ENCODE measurements at places on chromosomes 13 and 19.

DNA sequence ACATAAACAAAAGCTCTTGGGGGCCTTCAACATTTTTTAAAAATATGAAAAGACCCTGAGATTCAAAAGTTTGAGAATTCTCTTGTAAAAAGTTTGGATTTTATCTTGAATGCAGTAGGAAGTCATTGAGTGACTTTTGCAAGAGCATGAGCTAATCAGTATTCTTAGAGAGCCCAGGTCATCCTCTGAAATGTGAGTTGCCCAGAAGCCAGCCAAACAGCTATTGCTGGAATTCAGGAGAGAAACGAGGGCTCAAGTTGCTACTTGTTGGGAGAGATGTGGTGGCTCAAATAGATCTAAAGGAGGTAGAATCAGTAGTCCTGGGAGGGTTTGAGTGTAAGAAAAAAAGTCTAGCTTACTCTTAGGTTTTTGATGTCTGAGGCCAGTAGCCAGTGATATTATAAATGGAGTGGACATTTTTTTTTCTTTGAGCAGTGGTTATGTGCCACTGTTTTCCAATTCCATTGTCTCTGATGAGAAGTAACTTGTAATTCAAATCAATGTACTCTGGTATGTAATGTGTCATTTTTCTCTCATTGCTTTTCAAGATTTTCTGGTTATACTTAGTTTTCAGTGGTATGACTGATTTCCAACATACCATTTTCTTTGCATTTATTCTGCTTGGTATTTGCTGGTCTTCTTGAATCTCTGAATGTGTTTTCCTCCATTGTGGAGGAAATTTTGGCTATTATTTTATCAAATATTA lies 30.7 kb downstream of the LMO7 start:
- no peak for DNase-seq

DNA sequence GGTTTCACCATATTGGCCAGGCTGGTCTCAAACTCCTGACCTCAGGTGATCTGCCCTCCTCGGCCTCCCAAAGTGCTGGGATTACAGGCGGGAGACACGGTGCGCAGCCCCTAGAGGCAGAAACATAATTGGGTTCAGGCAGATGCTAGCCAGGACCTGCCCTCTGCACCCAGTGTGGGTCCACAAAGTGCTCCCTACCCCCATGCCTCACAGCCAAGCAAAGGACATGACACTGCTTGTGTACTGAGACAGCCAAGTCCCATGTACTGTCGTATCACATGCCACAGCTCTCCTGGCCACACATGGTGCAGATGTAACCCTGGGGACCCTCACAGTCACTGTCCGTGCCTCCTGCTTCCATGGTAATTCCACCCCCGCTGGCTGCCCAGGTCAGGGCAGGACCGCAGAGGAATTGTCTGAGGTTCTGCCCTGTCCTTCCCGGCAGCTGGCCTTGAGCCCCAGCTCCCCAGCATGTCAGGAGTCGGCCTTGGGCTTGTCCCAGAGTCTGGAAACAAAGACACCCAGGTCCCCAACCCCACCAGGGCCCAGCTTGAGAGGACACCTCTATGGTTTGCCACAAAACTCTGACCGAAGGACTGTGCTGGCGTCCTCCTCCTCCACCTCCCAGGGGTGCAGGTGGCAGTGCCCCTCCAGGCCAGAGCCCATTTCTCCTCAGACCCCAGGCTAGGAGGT lies 7.6 kb downstream of the PRR36 start:
- DNase-seq, result no peak

DNA sequence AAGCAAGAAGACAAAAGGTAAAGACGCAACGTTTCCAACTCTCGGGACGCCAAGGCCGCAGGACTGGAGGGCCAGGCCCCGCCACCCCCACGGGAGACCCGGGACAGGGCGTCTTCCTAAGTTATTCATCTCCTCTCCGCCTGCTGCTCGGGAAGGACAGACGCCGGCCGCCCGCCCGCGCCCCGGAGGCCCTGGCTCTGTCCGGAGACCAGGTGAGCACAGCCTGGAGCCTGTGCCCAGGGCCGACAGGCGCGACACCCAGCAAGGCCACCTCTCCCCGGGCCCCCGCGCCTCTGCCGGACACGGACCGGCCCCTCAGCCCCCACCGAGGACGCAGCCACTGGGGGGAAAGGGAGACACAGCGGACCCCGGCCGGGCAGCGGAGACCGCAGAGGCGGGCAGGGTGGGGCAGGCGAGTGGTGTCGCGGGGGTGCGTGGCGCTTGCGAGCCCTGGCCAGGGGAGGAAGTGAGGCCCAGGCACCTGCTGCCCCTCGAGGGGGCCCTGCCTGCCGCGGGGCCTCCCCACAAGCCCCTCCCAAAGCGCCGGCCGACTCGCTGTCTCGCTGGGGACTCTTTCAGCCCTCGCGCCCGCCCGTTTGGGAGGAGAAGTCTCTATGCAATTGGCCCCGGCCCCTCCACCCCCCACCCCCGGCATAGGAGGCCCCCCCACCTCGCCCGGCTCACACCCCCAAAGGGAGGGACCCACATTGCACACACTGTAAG lies 17.2 kb downstream of the SMIM24 start:
- DNase-seq, result no peak

GRCh38 chr19:2997720-2998119 lies 20.4 kb downstream of the TLE6 start:
- no peak for DNase-seq

DNA sequence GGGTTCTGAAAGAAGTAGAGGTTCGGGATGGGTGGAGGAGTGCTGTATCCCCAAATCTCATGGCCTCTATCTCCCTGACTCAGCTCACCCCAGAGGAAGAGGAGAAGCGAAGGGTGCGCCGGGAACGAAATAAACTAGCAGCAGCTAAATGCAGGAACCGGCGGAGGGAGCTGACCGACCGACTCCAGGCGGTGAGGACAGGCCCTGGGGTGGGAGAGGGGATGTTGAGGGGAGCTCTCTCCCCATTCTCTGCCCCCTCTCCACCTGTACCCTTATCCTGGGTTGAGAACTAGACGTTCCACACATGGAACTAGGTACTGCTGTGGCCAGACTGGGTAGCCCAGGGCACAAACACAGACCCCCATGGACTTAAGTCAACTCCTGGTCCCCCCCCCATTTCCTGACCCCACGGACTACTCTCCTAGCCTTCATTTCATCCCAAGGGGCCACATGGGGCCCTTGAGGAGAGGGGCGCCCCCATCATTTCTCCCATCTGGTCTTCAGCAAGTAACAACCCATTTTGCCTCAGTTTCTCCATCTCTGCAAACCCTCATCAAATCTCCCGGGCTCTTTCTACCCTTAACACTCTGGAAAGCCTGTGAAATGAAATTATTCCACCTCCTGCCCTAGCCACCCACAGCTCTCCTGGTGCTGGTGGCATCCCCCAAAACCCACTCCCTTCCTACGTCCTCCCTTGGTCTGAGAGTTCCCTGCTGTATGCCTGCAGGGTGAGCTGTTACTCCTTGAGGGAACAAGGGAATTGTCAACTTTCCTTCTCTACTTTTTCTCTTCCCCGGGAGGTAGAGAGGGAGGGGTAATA lies 3.5 kb downstream of the FOSB start:
- DNase-seq, result no peak

- DNase-seq, result no peak
Observed at GRCh38 chr19:44984005-44984404, 17.3 kb upstream of the RELB start.

GRCh38 chr13:38686577-38687245 lies at the start of gene FREM2:
Gene FREM2, plus strand, starts transcription at chr13:38687077. Its CDS starts 268 bp downstream, at chr13:38687345.
- DNase-seq, result peak; percentile 76

GRCh38 chr13:109213714-109214113 lies 572.7 kb downstream of the IRS2 start:
- DNase-seq, result no peak

DNA sequence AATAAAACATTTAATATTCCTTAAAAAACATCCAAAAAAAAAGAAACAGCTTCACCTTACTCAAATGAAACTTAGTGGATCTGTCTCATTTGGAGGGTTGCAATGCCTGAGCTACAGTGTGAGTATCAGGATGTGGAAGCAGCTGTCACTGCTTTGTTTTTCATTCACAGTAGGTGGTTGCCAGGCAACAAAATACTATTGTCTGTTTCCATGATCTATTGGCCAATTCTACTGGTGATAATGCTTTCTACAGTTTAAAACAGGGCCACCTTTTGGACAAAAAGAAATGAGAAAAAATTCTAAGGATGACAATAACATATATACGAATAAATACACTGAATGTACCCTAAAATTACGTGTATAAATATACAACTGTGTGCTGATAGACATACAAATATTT lies 3.0 kb downstream of the ENOX1 start:
- peak; percentile 44 for DNase-seq

DNA sequence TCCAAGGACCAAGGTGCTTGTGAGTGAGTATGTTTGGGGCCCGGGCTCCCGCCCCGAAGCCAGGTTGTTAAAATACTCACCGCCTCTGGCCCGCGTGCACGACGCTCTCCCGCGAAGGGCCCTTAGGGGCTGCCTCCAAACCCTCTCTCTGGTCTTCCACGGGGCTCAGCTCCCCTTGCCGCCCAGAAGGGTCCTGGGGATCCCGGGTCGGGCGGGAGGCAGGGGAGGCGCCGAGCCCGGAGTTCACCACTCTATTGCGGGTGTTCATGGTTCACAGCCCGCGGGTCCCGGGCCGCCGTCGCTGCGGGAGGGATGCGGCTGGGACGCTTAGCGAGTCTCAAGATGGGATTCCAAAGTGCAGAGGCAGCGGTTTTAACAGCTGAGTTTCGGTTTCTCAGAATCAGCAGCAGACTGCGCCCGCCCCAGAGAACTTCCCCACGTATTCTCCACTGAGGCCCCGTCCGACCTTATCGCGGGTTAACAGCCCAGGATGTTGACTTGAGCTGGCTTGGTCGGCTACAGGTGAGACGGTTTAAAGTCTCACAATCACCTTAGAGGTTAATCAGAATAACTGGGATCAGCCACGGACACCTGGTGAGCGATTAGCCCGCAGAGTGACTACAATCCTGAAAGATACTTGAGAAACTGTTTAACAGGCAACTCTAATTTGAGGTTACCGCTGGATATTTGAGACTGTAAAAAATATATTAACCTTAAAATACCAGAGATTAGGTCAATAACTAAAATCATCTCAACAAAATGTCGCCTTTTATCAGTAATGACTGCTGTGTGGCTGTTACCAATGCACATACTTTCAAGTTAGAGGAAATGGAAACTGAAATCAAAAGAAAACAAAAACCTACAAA lies at the start of gene EPSTI1:
Gene EPSTI1, minus strand, starts transcription at position 344 of the 866 bp plus-strand sequence. Its CDS starts 76 bp downstream, at position 268.
- DNase-seq, result no peak

GRCh38 chr13:70415136-70415535 lies 306.9 kb upstream of the KLHL1 start:
- no peak for DNase-seq

GRCh38 chr19:5561559-5561958 lies 6.2 kb downstream of the TINCR start:
- DNase-seq, result no peak

DNA sequence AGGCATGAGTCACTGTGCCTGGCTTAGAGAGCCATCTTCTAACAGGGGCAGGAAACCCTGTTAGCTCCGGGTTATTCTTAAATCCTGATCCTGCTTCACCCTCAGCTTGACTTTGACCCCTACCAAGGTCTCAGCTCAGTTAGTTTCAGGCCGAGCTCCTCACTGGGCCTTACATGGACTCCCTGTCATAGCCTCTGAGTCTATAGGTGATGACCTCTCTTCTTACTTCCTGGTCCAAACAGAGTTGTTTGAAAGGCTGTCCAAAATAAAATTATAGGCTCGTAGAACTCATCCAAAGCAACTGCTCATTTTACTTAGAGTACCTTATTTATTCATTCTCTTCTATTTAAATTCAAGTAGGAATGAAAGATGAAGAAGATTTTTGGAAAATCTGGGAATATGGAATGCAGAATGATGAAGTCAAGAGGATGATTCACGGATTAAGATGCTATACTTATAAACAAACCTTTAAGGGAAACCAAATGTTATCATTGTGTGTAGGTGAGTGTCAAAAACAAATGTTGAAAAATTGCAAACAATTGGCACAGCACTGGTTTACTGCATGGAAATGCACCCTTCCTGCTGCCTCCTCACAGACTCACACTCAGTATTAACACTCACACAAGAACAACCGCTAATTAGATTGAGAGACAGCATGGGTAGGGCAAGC lies 174.1 kb downstream of the RGCC start:
- DNase-seq, result no peak

GRCh38 chr13:28976636-28977035 lies 156.5 kb downstream of the MTUS2 start:
- no peak for DNase-seq

GRCh38 chr19:8192221-8192820 lies 16.8 kb upstream of the CERS4 start:
- DNase-seq, result no peak

DNA sequence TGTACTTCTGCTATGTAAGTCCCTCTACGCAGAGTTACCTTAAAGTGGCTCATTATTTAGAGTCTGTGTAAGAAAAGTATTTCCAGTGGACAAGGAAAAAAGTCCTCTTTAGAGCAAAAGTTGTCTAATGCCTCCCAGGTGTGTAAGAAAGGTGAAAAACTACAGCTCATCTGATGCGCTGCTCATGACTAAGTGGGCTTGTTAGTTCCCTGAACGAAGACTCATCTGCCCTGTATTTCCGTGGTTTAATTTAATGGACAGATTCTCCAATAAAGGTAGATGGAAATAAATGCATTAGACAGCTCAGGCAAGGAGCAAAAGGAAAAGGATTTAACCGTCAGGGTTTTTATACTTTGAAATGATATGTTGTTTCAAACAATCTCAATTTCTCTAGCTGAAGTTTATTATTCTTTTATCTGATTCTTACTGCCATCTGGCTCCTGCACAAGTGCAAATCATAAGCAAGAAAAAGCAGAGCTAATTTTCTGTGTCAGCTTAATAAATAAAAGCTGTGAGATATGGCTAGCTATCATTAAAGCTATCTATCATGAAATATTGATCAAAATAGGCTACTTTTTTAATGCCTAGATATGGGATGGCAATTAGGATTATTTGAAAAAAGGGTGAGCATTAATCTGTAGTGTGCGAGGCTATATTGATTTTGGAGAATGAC lies 73.7 kb upstream of the PCDH9 start:
- DNase-seq, result no peak

- DNase-seq, result no peak
Observed at GRCh38 chr19:51702103-51702824, 9.1 kb downstream of the SPACA6 start.

DNA sequence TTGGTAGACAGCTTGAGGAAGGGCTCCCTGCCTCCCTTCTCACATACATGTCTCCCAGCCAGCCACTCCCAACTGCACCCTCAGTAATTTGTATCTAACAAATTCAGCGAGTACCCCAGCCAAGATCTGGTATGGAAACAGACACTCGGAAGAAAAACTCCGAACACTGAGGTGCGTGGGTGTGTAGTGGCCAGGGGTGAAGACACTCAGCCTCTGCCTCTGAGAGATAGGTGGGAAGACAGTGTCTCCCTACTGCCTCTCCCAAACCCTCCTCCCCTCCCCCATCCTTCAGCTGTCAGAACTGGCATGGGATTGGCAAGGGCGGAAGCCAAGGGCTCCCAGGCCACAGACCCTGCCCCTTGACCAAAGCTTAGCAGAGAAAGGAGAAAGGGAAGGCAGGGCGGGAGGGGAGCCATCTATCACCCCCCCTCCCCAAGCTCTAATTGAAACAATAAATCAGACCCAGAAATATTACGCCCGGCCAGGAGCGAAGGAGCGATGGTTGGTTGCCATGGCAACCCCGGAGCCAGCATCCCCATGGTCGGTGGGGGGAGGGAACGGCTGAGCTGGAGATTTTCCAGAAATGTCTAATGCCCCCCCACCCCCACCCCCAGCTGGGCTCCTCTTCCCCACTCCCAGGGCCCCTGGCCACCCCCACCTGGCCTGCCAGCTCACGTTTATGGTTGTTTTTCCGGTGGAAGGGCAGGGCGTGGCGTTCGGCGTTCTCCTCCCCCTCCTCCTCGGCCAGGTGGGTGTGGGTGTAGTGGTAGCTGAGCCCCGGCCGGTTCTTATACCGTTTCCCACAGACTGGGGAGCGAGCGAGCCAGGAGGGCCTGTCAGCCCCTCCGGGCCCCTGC lies 7.0 kb downstream of the DPF1 start:
- peak; percentile 99 for DNase-seq

GRCh38 chr13:107534548-107534947 lies 680.8 kb downstream of the LIG4 start:
- peak; percentile 28 for DNase-seq

Data from NCI-H2227 treated with DMSO at 0.1 percent for 48 hours (cell line).